Thymus (tissue), 14 donors: ENCODE measurements at places on chromosomes 11 and 22.

DNA sequence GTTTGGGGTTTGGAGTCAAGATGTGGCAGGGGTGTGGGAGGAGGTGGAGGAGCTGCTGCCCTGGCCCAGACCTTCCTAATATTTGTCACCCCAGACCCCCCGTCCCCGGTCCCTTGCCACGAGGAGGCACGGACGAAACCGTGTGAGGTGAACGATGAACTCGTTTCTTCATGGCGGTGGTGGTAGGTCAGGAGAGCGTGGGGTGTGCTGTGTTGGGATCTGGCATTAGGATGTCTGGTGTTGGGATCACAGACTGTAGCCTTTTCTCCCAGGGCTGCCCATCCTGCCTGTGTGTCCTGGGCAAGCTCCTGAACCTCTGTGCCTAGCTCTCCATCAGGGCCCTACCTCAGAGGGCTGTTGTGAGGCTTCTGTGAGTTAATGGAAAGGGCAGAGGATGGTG, 8.4 kb downstream of the MAPK8IP2 start:
- no peak for DNase-seq

DNA sequence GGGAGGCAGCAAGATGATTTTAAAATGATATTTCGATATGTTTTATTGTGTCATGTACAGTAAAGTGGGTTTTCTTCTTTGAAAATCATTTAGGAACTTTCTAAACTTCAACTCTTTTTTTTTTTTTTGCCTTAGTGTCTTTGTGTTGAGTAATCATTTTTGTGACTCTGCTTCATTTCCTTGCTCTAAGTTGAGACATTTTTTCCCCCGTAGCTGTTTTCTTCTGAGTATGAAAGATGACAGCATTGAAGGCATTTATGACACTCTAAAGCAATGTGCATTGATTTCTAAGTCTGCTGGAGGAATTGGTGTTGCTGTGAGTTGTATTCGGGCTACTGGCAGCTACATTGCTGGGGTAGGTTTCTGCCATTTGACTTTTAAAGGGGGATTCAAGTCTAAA, 23.5 kb downstream of the RRM1 start:
- no peak for DNase-seq

- no peak for DNase-seq
Observed at GRCh38 chr22:34395370-34395769, 475.1 kb upstream of the LARGE1 start.

- DNase-seq = no peak
Observed at GRCh38 chr11:35323076-35323868, 96.1 kb downstream of the SLC1A2 start.

GRCh38 chr11:132541794-132542193, 990.5 kb downstream of the OPCML start:
- DNase-seq = no peak

- no peak for DNase-seq
Observed at GRCh38 chr22:27834364-27835185, 33.0 kb upstream of the MN1 start.

DNA sequence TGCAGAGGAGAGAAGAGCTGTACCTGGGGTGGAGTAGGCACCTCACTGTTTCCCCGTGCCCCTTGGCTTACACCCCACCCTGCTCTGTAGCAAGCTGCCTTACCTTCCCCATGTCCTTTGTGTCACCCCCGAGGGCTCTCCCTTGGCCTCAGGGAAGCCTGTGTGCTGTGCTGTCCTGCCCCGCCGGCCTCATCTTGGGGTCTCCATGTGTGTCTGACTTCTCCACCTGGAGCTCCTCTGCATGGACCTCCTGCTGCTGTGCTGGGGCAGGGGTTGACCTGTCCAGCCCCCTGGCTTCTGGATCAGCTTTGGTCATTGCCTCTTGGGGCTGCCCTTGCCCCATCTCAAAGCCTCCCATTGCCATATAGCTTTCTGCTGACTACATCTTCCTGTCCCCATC, 59.8 kb downstream of the OSBP2 start:
- DNase-seq = no peak

DNA sequence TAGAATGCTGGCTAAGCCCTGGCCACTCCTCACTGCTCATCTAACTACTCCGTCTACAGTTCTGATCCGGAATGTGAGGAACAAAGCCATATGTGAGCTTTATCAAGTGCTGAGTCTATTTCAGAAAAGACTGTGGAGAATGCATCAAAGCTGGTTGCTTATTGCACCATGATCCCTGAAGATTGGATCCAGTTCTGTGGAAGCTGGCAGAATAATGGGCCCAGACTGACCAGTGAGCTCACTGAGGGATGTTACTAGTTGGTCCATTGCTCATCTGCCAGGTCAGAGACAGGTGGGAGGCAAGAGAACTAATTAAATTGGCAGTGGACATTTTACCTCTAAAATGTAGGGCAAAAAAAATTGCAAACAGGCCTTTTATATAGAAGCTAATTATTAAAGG, 681.3 kb downstream of the NTM start:
- DNase-seq = no peak
